ENCODE measurements at places on chromosomes 1 and 21. TPM values are rescaled to one million over a fixed set of nuclear protein-coding genes. Genes with fewer than 3 reads are reported as not detected.

- DNase-seq: no peak
Measured at GRCh38 chr1:60036856-60037460, 36.6 kb downstream of the C1orf87 start.

DNA sequence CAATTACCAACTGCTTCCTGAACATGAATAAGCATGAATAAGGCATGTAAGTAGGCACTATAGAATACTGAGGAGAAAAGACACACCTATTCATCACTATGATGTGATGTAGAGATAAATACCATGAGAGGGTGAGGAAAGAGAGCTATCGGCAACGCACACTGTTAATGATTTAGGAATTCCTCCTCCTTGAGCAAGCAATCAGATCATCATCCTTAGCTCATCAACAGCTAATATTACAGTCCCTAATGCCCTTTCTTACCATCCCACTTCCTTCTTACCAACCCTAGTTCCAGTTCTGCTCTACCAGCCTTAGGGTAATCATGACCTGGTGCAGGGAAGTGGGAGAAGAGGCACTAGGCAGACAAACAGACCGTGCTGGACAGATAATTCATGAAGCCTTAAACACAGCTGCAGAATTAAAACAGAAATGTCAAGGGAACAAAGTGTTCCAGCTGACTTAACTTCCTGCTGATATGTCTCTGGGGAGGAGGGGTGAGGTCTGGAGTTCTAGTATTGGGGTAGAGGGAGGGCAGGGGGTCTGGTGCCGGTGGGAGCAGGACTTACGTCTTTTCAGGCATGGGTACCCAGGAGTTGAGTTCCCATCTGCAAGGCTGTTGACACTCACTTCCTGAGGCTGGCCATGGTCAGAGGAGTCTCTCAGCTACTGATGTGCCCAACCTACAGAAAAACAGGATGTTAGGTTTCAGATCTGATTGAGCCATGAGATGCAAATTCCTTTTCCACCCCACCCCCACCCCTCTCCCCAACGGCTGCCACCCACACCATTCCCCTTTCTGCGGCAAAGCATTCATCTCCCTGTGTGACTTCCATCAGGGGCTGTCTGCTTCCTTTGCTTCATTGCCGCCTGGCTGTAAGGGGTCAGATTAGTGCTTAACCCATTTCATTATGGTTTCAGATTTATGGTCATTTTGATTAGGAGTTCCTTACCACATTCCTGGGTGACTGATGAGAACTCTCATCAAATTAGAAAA is 12.6 kb upstream of the RCSD1 start:
- DNase-seq: peak; percentile 37

The ZMYND12 gene
- not detected for total RNA-seq

DNA sequence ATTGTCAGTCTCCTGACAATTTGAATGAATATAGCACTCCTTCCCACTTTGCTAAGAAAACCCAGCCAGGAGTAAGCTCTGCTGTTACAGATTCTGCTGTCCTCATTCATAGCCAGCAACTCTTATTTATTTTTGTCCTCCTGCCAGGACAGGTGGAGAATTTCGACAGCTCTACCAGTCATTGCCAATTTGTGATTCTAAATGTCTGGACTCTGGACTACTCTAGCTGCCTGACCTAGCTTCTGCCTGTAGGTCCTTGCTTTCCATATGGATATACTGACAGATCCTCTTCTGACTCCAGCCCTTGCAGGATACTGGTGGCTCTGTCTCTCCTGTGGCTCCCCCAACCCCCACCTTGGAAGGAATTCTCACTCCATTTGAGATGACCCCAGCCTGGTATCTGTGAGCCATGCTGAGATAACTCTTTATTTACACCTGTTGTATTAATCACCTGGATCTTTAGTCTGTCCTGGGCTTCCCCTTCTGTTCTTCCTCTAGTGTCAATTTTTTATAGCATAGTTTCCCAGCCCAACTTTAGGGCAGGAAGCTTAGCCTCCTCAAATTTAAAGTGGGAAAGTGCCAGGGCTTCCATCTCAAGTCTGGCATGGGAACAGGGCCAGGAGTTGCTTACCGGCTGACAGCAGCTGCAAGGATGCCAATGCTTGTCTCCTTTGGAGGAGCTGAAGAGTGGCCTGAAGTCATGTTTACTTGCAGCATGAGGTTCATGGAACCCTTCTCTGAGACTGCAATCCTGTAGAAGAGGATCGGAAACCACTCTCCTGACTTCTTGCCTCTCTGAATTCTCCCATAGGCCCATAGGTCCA is 6.7 kb downstream of the PM20D1 start:
- no peak for DNase-seq

DNA sequence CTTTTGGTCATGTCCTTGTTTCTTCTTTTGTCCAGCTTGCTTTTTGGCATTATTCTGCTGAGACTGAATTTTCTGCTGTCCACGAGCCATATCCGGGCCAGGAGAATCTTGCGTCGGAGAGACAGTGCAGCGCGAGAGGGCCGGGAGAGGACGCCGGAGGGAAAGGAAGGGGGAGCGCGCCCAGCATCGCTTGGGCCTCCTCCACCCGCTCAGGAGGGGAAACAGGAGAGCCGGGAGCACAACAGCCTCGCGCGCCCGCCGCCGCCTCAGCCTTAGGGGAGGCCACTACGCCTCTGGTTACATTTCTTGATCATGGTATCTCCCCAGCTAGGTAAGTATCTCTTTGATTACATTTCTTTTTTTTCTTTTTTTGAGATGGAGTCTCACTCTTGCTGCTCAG is 7.4 kb upstream of the DEGS1 start:
- no peak for DNase-seq

GRCh38 chr1:59903141-59903754 is 23.3 kb downstream of the CYP2J2 start:
- peak; percentile 27 for DNase-seq

The SLC45A1 gene
- not detected for total RNA-seq

DNA sequence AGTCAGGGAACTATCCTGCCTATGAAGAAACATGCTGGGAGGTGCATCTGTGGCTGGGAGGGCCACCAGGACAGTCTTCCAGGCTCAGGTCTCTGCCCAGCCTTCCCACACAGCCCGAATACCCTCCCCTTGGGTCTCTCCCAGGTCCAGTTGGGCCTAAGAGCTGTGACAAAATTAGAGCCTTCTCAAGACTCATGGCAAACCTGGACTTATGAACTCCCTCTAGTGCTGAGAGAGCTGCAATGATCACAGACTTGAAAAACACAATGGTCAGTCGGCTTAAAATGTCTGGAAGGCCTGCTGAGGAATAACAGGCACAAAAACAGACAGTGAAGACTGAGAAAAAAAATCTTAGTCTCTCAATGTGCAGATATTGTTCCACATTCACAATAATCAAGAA is 325.1 kb downstream of the BRINP2 start:
- no peak for DNase-seq

- DNase-seq: no peak
Measured at GRCh38 chr1:26593385-26593784, 63.8 kb downstream of the RPS6KA1 start.

- no peak for DNase-seq
Measured at GRCh38 chr1:27150183-27150582, 4.7 kb downstream of the SLC9A1 start.

DNA sequence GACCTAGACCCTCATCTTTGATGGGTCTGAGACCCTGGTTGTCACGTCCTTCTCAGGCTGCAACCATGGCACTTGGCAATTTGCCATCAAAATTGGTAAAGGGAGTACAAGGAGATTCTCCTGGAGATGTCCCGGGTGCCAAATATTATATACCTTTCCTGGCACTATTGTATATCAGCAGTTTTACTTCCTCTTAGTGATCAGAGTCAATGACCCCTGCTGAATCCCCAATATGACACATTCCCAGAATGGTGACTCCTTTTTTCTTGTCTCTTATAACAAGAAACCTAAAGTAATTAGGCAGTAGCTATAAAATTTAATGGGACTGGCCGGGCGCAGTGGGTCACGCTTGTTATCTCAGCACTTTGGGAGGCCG is 39.6 kb upstream of the CDC42BPA start:
- DNase-seq: peak; percentile 6

- DNase-seq: peak; percentile 27
Measured at GRCh38 chr1:165633614-165634013, 2.6 kb downstream of the MGST3 start.

The KRTAP20-4 gene
- total RNA-seq: not detected

DNA sequence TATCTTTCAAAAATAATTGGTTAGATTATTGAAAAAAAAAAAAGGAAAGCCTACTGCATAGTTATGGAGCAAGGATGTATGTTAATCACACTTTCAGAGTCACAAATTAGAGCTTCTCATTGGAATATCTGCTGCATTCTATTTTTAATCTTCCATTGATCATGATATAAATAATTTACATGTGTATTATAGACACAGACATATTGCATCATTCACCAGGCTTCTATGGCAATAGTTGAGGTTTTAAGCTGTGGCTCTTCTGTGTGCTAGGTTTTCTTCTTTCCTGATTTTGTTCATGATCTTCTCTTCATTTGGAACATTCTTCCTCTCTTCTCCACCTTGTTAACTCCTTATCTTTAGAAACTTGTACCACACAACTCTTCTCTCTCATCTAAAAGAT is 123.2 kb upstream of the HMCN1 start:
- DNase-seq: no peak

DNA sequence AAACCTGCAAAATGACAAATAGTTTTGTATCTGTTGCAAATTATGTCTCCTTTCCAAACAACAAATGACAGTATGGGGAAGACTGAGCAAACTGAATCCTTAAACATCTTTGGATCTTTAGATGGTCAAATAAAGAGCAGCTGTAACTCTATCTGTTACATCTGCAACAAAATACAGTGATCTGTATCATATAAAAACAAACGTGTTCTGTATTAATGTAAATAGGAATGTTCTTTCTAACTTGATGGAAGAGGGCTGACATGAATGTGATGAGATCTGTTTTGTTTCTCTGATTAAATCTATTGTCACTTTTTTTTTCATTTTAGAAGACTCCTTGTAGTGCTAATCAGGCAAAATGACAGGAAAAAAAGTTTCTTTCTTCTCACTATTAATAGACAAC is 159.5 kb downstream of the GPATCH2 start:
- DNase-seq: no peak

- DNase-seq: no peak
Measured at GRCh38 chr1:232018231-232019025, 391.8 kb downstream of the DISC1 start.

DNA sequence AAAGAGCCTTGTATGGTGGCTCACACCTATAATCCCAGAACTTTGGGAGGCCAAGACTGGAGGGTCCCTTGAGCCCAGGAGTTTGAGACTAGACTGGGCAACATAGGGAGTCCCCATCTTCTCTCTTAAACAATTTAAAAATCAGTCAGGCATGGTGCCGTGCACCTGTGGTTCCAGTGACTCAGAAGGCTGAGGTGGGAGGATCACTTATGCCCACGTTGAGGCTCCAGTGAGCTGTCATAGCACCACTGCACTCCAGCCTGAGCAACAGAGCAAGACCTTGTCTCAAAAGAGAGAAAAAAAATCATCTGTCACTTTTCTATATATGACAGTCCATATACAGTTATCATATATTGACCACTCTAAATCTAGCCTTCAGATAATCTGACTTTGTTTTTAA is 658.3 kb downstream of the LTN1 start:
- no peak for DNase-seq

DNA sequence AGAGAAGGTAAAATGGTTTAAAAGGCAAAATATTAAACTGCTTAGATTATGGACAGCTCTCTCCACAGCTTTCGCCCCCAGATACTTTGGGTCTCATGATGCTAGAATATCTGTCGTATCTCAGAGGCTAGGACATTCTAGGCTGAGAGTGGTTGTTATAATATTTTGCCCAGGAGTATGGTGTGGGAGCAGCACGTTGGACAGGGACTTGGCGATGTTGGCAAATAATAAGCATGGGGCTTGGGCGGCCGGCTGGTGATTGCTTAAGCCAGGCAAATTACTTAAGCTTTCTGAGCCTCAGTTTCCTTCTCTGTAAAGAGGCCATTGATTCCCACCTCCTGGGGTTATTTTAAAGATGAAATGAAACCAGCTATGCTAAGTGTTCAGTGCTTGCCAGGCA is 133.2 kb downstream of the ROR1 start:
- no peak for DNase-seq

DNA sequence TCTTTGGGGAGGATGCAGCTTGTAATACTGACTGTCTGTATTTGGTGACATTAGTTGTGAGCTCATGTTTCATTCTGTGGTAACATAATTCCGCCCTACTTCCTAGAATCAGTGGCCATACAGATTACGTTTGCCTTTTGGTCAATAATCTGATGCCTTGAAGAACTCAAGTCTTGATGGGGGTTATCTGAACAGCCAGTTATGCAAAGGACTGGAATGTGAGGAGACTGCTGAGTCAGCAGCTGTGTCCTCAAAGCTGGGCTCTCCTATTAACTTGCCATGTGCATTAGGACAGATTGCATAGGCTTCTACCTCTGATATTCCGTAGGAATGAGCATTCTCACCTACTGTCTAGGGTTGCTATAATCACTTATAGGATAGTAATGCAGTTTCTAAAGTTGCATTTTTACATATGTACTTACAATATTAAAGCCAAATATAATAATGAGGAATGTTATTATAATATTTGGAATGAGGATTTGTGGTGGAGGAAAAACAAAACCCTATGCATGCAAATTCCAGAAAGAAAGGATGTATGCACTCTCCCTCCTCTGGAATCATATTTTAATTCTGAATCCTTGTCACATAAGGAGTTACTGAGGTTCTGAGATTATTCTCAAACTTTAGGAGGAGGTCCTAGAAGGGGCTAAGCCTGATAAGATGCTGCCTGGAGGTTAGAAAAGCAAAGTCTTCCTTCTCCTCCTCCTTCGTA is 116.0 kb downstream of the NOS1AP start:
- DNase-seq: no peak

The OR2L13 gene
- not detected for total RNA-seq

DNA sequence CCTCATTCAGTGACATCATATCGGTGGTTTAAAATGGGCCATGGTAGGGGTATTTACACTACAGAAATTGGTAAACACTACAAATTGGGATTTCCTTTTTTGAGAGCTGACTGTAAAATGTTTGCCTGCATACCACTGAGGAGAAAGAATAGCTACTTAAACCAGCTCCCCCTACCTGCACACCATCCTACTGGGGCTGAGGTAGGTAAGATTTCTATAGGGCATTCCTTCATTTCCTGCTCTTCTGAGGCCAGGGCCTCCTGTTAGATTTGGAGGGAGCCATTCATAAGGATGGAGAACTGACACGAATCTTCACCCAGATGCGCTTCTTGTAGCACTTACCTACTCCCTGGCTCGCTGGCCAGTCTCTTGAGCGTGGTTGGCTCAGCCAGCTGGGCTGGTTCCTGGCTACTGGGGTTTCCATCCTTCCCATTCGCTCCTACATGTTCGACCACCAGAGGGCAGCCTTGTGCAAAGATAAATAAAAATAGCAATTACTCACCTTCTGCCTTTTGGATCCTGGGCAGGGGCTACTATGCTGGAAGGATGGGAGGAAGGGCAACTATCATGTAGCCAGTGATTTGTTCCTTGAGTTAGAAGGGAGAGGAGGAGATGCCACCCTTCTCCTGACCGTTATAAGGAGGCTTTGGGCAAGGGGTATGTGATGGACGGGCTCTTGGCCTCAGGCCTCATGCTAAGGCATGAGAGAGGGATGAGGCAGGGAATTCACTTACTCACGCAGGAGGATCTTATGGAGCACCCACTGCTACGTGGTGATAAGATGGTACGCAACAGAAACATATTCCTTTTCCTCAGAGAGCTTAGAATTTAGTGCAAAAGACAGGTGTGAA is 10.7 kb downstream of the OPTC start:
- DNase-seq: peak; percentile 80

The CHODL gene
- total RNA-seq: not detected

The TMEM79 gene
- 2.7 TPM for total RNA-seq

The SERPINC1 gene
- total RNA-seq: not detected

The OR2T11 gene
- total RNA-seq: not detected
